HCT116 (cell line): ENCODE measurements at places on chromosomes 4 and X.
A peak's percentile ranks its signal among the peaks of the same experiment; 100 is the strongest.

- DNase-seq, result no peak
Measured at GRCh38 chrX:153397256-153397960, 3.7 kb downstream of the PNMA6E start.

GRCh38 chrX:48940404-48940955, 16.9 kb downstream of the OTUD5 start:
- no peak for DNase-seq

- DNase-seq, result no peak
Measured at GRCh38 chr4:127362686-127363085, 270.1 kb upstream of the INTU start.

DNA sequence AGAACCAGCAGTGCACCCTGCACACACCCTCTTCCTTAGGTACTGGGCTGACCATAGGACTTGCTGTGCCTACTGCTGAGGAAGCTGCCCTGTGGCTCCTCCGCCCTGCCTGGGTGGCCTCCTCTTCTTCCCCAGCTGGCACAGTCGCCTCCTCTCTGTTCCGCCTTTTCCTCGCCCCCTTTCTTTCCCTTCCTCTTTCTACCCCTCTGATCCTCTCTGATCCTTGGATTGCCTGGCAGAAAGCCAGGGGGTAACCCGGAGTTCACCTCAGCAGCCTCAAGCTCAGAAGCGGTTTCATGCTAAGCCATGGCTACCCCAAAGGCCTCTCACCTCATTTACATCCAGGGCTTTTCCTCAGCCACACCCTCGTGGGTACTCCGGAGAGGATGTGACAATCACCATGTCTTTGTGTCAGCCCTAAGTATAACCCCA, 136.2 kb downstream of the SMIM20 start:
- DNase-seq, result no peak

DNA sequence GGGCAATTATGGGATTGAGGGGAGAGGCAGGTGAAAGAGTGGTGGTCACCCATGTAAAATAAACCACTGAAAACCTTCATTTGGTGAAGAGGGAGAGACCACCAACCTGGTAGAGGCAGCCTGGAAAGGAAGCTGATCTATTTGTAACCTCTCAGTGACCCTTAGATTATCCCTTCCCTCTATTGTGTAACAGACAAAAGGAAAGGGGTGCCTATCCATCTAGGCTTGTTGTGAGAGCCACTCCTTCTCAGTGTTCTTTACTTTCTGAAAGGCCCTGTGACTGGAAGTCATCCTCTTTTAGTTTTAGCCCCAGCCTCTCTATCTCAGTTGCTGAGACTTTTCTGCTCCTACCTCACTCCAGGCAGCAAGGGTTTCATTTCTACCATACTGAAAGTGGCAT, 142.4 kb downstream of the TMEM164 start:
- DNase-seq, result no peak

GRCh38 chr4:25908491-25908901, 5.5 kb upstream of the SMIM20 start:
- DNase-seq, result peak; percentile 69

- no peak for DNase-seq
Measured at GRCh38 chr4:148793221-148793620, 351.0 kb upstream of the NR3C2 start.

DNA sequence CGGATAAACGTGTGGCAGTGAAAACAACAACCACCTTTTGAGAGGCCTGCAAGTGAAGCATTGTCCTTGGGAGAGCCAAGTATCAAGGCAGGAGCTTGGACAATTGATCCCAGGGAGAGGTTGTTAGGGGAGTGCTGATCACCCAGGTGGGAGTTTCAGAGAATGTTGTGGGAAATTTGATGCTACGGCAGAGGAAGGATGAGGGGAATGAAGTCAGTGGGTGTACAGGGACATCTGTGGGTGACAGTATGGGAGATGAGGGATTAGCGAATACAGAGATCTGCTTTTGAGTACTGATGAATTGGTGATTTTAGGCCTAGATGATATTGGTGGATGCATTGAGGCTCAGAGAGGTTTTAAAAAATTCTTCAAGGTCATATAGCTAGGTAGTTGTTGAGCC, 4.3 kb downstream of the GNL3L start:
- DNase-seq, result no peak

GRCh38 chr4:8834681-8835220, 36.9 kb downstream of the HMX1 start:
- no peak for DNase-seq

- DNase-seq, result peak; percentile 28
Measured at GRCh38 chr4:114694770-114695169, 96.2 kb downstream of the UGT8 start.

DNA sequence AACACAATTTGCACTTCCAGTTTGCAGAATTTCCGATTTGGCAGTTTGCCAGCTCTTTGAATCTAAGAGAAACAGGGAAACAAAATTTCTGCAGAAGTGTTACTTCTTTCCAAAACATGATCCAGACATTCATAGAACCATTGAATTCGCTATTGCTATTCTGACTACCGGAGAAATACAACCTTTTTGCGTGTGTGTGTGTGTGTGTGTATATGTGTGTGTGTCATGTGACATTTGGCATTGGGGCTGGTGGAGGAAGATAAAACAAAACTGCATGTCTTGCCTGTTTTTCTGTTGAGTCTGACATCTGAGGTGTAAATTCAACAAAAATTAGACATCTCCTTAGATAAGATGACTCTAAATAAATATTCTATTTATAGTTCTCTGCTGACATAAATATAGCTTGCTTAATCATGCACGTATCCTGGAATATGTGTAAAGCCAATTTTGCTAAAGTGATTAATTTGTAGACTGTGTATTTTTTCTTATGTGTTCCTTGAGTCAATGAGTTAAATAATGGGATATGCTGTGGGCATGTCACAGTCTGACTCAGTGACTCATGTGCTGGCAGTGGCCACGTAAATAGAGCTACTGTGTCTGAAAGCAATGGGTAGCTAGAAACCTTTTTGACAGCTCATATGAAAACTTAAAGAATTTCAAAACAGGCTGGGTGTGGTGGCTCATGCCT, 98.9 kb downstream of the HPGD start:
- DNase-seq, result peak; percentile 56

- no peak for DNase-seq
Measured at GRCh38 chrX:64427787-64428186, 32.5 kb upstream of the MTMR8 start.

- no peak for DNase-seq
Measured at GRCh38 chrX:112759512-112759911, 79.8 kb upstream of the LHFPL1 start.

GRCh38 chr4:159150821-159151390, 48.0 kb downstream of the RAPGEF2 start:
- no peak for DNase-seq

DNA sequence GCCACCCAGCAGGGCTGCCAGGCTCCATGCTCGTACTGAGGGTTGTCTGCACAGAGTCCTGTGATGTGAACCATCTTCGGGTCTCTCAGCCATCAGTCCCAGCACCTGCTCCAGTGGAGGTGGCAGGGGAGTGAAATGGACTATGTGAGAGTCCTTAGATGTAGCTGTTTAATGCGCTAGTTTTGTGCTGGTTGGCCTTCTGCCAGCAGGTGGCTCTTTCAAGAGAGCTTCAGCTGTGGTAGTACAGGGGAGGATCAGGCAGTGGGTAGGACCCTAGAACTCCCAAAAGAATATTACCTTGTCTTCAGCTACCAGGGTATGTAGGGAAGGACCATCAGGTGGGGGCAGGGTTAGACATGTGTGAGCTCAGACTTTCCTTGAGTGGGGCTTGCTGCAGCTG, 1066.0 kb downstream of the GLUD2 start:
- DNase-seq, result no peak

DNA sequence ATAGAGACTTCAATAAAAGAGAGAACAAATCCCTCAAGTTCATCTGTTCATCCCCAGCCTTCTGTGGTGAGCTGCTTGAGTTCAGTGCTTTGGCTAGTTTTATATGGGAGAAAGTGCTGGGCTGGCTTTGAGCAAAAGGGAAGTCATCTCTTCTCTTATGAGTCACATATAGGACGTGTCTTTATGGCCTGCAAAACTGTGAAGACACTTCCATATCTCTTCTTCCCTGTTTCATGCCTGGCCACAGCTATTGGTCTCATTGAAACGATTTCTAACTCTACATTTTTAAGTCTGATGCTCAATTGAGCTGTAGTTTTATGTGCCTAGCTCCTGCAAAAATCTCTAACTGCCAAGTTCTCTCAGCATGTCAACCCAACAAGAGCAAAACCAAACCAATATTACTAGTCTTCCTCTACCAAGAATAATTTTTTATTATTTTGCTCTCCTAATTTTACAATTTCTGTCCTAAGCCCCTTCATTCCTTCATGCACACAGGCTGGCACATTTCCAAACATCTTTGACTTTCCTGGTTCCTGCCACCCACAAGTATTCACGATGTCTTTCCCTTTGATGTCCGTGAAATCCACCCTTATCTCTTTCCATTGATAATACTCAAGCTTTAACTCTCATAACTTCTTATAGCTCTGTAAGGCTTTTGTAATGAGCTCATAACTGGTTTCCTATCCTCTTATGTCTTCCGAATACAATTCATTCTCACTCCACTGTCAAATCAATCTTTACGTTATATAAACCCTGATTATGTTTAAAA, 165.3 kb downstream of the BTC start:
- no peak for DNase-seq

DNA sequence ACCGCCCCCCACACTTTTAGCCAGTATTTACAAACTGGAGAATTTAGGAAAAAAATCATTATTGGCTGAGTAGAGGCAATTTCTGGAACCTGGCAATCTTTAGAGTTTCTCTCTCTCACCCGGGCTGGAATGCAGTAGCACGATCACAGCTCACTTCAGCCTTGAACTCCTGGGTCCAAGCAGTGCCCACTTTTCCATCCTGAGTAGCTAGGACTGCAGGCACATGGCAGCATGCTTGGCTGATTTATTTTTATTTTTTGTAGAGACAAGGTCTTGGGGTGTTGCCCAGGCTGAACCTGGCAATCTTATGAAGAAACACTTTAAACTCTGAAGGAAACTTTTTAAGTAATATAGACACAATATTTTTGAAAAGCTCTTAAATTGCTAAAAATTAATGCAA, 120.1 kb downstream of the AFF1 start:
- DNase-seq, result no peak

GRCh38 chrX:15384304-15384703, at the start of gene VEGFD:
TSS of gene VEGFD (minus strand) at chrX:15384413. CDS start at chrX:15383946, 467 bp downstream.
- DNase-seq, result no peak

- DNase-seq, result no peak
Measured at GRCh38 chrX:127466211-127466610, 586.0 kb downstream of the ACTRT1 start.

GRCh38 chr4:55386840-55387239, 8.9 kb upstream of the TMEM165 start:
- no peak for DNase-seq

- DNase-seq, result no peak
Measured at GRCh38 chr4:100894339-100894870, 376.6 kb upstream of the EMCN start.

DNA sequence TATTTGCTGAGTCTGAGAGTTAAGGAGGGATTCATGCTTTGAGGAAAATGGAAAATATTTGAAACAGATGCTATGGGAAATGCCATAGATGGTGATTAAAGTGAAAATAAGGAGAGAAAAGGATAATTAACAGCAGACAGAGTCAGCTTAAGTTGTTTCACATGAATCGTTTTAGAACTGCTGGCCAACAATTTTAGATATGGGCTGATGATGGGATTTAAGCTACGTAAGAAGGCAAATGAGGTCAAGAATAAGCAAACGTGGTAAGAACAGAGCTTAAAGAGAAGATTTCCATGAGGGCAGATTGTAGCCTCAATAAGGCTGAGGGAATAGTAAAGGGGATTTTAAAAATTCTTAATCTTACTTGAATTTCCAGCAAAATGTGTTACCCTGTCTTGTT, 77.9 kb downstream of the MFAP3L start:
- no peak for DNase-seq

DNA sequence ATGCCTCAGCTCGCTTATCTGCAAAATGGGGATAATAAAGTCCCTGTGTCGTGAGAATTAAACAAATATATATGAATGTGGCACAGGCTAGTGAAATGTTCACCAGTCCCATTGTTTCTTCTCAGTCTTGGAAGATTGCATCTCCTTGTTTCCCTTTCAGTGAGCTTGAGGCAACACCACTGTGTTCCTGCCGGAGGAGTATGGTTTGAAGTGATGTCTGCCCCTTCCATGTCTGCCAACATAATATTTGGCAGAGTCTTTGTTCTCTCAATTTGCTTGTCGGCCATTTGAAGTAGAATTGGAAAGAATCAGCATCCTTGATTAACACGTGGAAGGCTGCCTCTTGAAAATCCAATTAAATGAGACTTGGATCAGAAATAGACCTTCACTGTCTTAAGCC, 1088.5 kb upstream of the INTU start:
- DNase-seq, result no peak

GRCh38 chrX:37378830-37379229, 29.7 kb downstream of the PRRG1 start:
- DNase-seq, result no peak

DNA sequence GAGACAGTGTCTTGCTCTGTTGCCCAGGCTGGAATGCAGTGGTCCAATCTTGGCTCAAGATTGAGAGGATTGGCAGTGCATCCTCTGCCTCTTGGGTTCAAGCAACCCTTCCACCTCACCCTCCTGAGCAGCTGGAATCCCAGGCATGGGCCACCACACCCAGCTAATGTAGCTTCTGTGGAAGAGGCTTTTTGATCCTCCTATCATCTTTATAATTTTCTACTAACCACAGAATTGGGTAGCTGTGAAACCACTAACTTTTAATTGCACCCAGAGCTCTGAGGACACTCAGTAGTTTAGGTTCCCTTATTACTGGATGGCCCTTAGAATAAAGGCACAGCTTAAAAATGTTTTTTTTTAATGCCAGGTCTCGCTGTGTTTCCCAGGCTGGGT, 8.9 kb upstream of the AGA start:
- DNase-seq, result no peak

DNA sequence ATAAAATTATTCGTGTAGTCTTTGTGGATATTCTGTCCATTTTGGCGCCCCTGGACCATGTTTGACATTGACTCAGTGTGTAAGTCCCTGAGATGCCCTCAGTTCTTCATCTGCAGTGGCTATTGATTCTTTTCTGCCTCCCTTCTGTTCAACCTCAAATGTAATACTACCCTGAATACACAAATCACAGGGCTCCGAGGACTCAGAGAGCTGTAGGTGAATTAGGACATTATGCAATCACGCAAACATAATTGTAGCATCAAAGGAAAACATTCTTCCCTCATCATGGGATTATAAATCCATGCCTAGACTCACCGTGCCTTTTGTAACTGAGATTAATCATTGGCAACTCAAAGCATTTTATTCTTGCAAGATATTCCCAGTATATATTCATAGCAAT, 161.4 kb upstream of the PACRGL start:
- no peak for DNase-seq

DNA sequence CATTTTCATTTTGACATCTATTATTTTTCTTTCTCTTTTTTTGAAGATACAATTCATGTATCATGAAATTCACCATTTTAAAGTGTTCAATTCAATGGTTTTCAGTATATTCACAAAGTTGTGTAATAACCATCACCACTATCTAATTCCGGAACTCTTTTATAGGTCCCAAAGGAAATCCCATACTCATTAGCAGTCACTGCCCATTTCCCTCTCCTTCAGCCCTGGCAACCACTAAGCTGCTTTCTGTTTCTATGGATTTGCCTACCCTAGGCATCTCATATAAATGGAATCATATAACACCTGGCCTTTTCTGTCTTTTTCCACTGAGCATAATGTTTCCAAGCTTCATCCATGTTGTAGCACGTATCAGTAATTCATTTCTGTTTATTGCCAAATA, 3.2 kb upstream of the FGF2 start:
- no peak for DNase-seq
